Ovary (tissue), 10 donors: ENCODE measurements at places on chromosomes 7 and 10.

- DNase-seq: no peak
These were observed 192.3 kb downstream of the VTI1A start for GRCh38 chr10:112639298-112639697.

DNA sequence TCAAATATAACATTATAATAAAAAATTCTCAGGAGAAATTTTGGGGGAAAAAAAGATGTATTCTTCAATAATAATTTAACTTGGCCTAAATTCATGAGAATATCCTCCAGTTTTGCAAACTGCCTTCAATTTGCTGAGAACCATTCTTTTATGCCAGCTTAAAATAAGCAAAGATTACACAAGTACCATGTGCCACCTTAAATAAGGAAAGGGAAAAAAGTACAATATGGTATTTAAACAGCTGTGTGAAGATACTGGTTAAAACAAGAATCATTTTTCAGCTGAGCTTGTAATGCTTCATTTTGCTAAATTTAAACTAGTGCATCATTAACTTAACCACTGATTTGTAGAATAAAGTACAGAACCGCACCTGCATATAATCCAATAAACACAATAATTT lies 217.8 kb downstream of the LRRN3 start:
- DNase-seq: no peak

- DNase-seq: no peak
These were observed 35.6 kb downstream of the C10orf90 start for GRCh38 chr10:126634911-126635310.

DNA sequence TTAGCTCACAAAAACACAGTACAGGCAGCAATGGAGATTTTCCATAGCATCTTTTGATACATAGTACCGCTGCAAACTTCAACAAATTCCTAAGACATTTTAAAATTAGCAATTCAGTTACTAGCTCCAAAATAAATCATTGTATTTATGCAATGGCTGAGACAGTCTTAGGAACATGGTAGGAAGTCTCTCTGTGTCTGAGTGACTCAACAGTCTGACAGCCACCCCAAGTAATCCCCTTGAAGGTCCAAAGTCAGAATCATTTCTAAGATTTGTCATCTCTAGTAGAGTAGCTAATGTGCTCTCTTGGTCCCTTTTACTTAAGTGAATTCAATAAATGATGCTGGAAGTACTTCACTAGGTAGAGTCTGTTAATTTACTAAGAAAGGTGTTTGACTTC lies 93.8 kb upstream of the NOBOX start:
- DNase-seq: no peak

DNA sequence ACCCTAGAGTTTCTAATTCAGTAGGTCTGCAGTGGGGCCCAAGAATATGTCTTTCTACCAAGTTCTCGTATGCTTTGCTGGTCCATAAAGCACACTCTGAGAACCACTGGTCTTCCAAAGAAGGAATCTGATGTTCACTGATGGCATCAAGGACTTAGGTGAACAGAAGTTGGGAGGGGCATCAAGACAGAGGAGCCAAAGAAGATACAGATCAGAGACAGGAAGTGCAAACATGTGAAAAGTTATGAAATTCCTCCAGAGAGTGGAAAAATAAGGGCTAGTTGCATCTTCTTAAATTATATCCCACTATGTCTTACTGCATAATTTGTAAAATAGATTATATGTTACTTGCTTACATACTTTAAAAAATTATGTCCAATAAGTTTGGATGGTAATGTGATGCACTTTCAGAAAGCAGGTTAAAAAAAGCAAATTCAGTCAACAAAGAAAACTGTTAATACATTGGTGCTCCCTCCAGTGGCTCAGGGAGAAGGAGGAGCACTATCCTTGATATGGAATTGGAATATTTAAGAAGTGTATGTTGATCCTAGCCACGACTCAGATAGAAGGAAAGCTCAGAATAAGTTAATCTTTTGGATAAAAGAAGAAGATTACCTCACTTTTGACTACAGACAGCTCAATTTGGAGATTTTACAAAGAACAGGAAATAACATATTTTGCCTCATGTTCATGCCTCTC lies 35.8 kb downstream of the CREB3L2 start:
- DNase-seq: no peak

DNA sequence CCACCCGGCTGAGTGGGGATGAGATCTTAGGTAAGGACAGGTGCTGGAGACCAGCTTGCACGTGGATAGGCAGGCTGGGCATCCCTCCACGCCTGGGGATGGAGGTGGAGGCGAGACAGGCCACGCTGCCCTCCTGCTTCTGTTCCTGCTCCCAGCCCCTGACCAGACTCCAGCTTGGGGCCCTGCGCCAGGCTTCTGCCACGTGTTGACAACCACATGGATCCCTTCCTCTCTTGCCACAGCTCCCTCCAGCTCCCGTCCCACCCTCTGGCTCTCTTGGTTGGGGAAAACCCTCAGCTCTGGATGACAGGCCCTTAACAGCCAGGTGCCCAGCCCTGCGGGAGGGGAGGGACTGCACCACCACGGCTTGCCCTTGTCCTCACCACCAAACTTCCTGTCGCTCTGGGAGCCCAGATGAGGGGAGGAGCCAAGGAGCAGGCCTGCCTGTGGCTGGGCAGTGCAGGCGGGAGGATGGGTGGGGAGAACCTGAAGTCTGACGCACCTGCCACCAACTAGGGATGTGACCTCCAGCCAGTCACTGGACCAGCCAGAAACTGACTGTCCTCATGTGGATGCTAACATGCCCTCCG lies 36.0 kb downstream of the KCNH2 start:
- DNase-seq: peak; percentile 29

- DNase-seq: no peak
These were observed 264.0 kb upstream of the PRKCQ start for GRCh38 chr10:6843894-6844650.

DNA sequence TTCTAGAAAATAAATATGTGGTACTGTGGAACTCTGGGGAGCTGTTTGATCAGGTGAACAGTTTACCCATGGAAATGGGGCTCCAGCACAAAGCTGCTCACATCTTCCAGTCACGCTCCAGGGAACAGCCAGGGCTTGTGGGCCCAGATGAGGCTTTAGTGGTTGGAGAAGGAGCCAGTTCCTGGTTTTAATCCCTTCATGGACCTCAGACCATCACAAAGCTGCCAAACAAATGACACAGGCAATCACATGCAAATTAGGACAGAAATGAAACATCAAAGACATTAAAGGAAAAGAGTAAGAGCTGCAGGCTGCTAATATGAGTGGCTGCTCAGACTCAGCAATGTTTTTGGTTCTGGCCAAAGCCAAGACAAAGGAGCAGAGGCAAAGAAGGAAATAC lies 2.2 kb upstream of the ATP6V0E2 start:
- no peak for DNase-seq

GRCh38 chr10:61097026-61097425 lies 153.0 kb upstream of the RHOBTB1 start:
- no peak for DNase-seq

- DNase-seq: no peak
These were observed 19.1 kb upstream of the OTUD1 start for GRCh38 chr10:23419655-23420329.

- DNase-seq: no peak
These were observed 76.0 kb downstream of the ATE1 start for GRCh38 chr10:121851786-121852185.

DNA sequence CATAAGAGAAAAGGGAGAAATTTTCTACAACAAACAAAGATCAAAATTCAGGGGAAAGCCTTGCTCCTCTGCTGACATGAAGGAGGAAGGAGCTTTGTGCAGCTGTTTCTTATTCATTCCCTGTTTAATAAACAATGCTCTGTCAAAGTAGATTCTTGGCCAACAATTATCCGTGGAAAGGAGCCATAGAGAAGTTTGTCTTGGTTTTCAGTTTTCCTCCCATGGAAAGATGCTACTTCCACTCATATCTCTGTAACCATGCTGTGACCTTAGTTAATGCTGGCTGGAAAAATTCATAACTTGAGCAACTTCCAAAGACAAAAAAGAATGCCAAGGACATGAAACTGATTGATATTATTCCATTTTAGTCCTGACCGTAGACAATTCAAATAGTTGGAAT lies 8.1 kb downstream of the DDC start:
- DNase-seq: no peak

- DNase-seq: no peak
These were observed 452 bp upstream of the TMEM140 start for GRCh38 chr7:135147341-135147898.

- DNase-seq: peak; percentile 61
These were observed 131.0 kb downstream of the CXCL12 start for GRCh38 chr10:44253769-44254462.

GRCh38 chr10:6464862-6465430 lies 115.1 kb downstream of the PRKCQ start:
- no peak for DNase-seq

- no peak for DNase-seq
These were observed 5.3 kb downstream of the WIPF3 start for GRCh38 chr7:29811586-29811985.

- no peak for DNase-seq
These were observed 13.4 kb upstream of the DNAAF5 start for GRCh38 chr7:713139-713457.

DNA sequence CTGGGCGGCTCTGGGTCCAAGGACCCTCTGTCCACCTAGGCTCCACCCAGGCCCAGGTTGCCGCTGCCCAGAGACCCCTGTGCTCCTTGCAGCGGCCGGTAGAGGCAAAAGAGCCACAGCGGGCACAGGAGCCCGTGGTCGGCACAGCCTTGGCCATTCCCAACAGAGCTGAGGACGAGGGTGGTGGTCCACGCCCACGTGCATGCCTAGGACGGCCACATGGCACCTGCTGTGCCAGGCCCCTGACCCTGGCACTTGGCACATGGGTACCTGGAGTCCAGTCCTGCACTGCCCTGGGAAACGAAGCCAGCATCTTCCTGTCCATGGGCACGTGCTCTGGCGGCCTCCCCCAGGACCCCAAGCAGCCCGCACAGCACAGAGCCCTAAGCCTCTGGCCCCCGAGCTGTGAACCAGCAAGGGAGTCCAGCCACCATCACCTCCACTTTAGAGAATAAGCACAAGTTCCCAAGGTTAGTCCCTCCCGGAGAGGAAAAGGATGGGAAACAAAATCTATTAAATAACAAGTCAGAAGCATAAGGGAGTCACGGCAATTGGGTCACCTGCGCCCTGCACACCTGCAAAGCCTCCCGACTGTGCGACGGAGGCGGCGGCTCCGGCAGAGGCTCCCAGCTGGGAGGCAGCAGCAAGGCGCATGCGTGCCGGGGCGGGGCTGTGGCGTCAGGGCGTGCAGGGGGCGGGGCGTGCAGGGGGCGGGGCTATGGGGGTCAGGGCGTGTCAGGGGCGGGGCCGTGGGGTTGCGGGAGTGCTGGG lies 59.1 kb downstream of the STK32C start:
- no peak for DNase-seq

DNA sequence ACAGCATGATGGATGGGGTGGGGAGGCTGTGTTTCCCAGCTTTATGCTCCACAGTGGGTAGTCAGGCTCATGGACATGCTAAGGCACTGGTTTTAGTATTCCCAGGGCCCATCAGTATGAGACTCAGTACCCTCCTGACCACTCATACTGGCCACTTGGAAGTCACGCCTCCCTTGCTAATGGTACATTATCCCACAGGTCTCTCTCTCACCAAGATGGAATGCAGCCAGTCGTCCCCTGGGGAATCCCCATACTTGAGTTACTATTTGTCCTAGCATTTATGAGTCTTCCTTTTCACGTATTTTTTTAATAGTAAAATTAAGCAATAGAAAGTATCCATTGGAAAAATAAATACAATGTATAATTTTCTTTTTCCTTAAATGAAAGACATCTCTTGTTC lies 80.6 kb upstream of the TBX20 start:
- DNase-seq: no peak

- DNase-seq: no peak
These were observed 82.8 kb upstream of the DIP2C start for GRCh38 chr10:772227-772637.

- DNase-seq: no peak
These were observed 89.2 kb downstream of the RNLS start for GRCh38 chr10:88493691-88494483.

DNA sequence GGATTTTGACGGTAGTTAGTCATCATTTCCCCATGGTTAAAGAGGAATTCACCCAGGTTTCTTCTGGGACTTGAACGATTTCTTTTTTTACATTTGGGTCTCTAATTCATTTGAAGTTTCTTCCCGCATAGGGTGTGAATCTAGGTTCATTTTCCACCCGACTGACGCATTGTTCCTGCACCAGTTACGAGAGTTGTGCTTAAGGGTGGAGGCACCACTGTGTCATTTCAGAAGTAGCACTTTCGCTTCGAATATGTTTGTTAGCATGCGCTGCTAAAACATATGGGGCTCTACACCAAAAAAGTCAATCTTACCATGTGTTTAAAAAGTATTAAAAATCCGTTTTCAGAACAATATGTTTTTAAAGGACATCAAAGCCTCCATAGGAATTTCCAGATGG lies 140.3 kb downstream of the VIPR2 start:
- no peak for DNase-seq

GRCh38 chr7:123367484-123368122 lies 166.8 kb downstream of the IQUB start:
- DNase-seq: no peak

GRCh38 chr10:86642021-86642420 lies 12.3 kb upstream of the OPN4 start:
- DNase-seq: no peak

DNA sequence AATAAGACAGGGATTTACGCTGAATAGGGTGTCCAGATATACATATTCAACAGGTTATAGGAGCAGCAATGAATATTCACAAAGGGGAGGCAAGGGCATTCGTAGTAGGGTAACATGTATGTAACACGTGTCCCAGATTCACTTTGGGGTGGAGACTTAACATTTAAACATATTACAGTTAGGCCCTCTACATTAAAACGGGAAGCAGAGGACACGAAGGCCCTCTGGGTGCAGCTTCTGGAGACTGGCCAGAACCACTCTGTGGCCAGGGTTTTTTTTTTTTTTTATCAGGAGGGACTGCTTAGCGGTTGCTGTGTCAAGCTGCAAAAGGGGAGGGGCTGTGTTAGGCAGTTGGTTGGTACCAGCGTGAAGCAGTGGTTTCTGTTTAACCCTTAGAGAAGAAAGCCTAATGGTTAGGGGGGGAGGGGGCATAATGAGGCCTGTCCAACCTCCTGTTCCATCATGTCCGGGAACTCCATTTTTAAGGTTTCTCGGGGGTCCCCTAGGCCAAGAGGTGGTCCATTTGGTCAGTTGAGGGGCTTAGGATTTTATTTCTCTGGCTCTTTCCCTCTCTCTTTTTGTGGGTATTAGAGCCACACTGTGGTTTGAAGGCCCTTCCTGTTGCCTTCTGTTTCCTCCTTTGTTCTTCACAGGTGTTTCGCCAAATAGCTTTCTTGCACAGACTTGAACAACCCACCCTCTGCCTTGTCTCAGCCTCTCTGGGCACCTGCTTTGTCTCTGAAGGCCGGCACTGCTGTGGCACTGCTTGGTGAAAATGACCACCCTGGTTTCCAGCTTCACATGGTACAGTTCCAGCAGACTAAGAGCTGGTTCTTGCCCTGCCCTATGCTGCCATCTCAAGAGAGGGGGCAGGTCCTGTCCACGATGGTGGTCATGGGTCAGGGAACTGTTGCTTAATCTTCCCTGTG lies 26.4 kb downstream of the PRF1 start:
- DNase-seq: no peak

DNA sequence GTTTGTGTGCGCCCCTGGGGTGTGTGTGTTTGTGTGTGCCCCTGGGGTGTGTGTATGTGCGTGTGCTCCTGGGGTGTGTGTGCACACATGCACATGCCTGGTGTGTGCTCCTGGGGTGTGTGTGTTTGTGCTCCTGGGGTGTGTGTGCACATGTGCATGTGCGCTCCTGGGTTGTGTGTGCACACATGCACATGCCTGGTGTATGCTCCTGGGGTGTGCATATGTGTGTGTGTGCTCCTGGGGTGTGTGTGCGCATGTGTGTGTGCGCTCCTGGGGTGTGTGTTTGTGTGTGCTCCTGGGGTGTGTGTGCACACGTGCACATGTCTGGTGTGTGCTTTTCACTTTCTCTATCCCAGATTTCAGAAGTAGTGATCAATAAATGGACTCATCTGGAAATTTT lies 321.0 kb downstream of the WDR37 start:
- DNase-seq: no peak
